Prostate gland (tissue), 2 donors: ENCODE measurements at places on chromosomes 6 and 20.

GRCh38 chr6:25965058-25965457 lies 2.5 kb downstream of the TRIM38 start:
- DNase-seq = no peak

- DNase-seq = no peak
These were observed 60.9 kb upstream of the TULP1 start for GRCh38 chr6:35573495-35574110.

- DNase-seq = no peak
These were observed 167.0 kb downstream of the TBX18 start for GRCh38 chr6:84597238-84597875.

DNA sequence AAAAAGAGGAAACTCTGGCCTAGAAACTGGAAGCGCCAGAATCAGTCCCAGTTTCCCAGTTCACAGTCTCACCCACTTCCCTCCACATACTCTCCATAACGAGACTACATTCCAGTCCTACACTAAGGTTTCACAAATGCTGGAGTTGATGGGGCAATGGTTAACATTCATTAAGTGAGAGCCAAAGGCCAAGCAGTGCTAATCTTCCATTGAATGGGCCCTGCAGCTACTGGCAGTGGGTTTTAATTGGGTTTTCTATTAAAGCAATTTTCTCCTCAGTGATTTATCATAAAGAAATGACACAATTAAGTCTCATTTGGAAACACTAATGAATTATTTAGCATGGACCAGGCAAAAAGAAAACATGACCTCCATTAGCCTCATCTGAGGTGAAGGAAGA lies 20.8 kb upstream of the NRSN1 start:
- no peak for DNase-seq

DNA sequence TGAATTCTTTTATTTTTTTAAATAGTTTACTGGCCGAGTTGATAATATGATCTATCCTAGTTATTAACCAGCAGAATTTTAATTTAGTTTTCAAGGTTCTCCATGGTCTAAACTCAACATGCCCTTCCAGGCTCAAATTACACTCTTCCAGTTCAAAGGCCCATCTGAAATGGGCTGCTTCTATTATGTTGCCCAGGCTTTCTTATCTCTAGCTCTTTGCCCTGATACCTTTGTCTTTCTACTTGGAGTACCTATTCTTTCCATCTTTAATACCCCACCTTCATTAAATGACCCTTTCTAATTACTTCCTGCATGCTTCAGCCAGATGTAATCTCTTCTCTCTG lies 541.2 kb upstream of the FLRT3 start:
- no peak for DNase-seq

DNA sequence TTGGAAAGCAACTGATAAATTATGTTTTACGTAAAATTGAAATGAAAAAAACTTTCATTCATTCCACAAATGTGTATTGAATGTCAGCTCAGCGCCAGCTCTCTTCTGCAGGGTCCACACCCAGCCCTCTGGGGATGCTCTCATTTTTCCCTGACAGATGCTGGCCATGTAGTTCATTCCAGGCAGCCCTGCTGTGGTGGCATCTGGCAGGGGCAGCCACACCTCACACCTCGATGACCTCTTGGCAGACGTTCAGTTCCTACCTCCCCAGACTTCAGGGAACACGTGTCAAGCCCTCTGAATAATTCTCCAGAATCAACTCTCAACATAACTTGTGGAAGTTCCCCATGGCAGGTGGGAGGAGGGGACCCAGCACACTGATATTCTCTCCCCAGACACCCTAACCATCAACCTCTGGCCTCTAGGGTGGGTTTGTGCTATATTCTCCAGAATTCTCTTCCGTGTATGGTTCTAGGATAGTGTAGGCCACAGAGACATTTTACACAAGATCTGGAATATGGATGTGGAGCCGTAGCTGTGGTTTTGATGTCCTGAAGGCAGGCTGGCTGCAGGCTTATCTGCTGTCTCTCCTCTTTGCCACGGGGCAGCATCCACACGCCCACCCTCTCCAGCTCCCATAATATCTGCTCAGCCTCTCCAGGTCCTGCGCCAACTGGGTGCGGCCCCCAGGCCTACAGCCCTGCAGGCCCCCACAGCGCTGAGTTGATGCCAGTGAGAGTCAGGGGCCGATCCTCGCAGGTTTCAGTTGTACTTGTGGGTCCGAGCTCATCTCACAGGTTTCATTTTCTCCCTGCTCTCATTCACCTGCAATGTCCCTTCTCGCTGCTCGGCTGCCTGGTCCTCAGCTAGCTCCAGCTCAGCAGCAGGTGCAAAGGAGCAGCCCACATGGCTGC lies 175.8 kb upstream of the ARID1B start:
- DNase-seq = no peak
